ENCODE measurements at places on chromosomes 5 and 9. TPM values are rescaled to one million over a fixed set of nuclear protein-coding genes. Genes with fewer than 3 reads are reported as not detected.

Gene SURF6
- total RNA-seq: 45.3 TPM

Gene ANGPTL2
- total RNA-seq: not detected

Gene SH3GLB2
- 88.4 TPM for total RNA-seq

Gene NCS1
- 25.0 TPM for total RNA-seq

Gene ZBTB34
- total RNA-seq: 13.4 TPM

Gene PDCD1LG2
- not detected for total RNA-seq

Gene COX7C
- 822 TPM for total RNA-seq

Data from K562 (cell line).